Esophagus muscularis mucosa (tissue), 4 donors: ENCODE measurements at places on chromosomes 12 and 14. TPM values are rescaled to one million over a fixed set of nuclear protein-coding genes. Genes with fewer than 3 reads are reported as not detected.

DNA sequence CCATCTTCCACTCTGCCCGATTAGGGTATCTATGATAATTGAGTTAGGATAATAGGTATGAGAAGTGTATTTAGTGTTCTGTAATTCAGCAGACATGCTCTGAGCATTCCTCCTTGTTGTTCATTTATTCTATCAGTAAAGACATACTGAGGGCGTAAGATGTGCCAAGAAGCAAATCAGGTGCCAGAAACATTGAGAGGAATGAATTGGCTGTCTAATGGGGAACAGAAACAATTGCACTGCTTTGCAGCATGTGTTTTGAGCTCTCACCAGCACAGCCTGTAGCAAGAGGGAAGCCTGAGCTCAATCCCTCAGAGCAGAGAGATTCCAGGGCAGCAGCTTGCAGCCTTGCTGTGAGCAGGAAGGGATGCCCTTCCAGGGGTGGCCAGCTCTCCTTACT lies 589.3 kb downstream of the BCL11B start:
- no peak for DNase-seq
- H3K36me3 ChIP-seq, result no peaks in the 10 kb centered on the region
- no peaks in the 10 kb centered on the region for H3K27me3 ChIP-seq
- no peaks in the 10 kb centered on the region for H3K4me1 ChIP-seq
- no peak overlapping the region for H3K4me3 ChIP-seq
- H3K27ac ChIP-seq, result no peak overlapping the region

- H3K27ac ChIP-seq, result peak overlapping the region; percentile 25
- no peaks in the 10 kb centered on the region for H3K36me3 ChIP-seq
- H3K27me3 ChIP-seq, result no peaks in the 10 kb centered on the region
- DNase-seq, result no peak
These were observed 136.8 kb downstream of the SRGAP1 start for GRCh38 chr12:63981343-63981742.

GRCh38 chr12:5783289-5783920 lies 161.7 kb downstream of the ANO2 start:
- no peaks in the 10 kb centered on the region for H3K36me3 ChIP-seq
- no peak overlapping the region for H3K4me3 ChIP-seq
- H3K4me1 ChIP-seq, result no peaks in the 10 kb centered on the region

Gene PEBP1
- total RNA-seq, result 233 TPM

Gene FGF6
- not detected for total RNA-seq

- H3K36me3 ChIP-seq, result no peaks in the 10 kb centered on the region
- H3K27ac ChIP-seq, result no peak overlapping the region
- no peak for DNase-seq
- no peak overlapping the region for H3K4me3 ChIP-seq
- H3K27me3 ChIP-seq, result no peaks in the 10 kb centered on the region
These were observed 30.9 kb downstream of the SYNDIG1L start for GRCh38 chr14:74395094-74395493.

Gene RDH12
- not detected for total RNA-seq

DNA sequence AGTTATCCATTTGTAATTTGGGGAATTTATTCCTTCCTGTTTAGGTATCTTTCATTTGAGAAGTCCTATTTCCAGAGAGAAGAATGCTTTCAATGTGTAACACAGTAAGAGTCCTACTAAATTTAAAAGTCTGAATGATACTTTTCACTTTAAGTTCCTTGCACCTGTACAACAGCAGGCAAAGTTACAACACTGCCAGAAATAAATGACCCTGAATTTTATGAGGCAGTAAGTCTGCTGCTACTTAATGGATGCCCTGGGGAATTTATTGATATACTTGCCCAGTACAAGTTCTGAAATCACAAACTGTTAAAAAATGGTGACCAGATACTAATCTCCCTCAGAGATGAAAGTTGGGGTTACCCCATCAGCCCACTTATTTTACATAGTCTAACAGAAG lies 53.1 kb downstream of the NTS start:
- H3K4me1 ChIP-seq, result no peaks in the 10 kb centered on the region
- no peaks in the 10 kb centered on the region for H3K27me3 ChIP-seq
- H3K4me3 ChIP-seq, result no peak overlapping the region
- no peaks in the 10 kb centered on the region for H3K36me3 ChIP-seq
- DNase-seq, result no peak

DNA sequence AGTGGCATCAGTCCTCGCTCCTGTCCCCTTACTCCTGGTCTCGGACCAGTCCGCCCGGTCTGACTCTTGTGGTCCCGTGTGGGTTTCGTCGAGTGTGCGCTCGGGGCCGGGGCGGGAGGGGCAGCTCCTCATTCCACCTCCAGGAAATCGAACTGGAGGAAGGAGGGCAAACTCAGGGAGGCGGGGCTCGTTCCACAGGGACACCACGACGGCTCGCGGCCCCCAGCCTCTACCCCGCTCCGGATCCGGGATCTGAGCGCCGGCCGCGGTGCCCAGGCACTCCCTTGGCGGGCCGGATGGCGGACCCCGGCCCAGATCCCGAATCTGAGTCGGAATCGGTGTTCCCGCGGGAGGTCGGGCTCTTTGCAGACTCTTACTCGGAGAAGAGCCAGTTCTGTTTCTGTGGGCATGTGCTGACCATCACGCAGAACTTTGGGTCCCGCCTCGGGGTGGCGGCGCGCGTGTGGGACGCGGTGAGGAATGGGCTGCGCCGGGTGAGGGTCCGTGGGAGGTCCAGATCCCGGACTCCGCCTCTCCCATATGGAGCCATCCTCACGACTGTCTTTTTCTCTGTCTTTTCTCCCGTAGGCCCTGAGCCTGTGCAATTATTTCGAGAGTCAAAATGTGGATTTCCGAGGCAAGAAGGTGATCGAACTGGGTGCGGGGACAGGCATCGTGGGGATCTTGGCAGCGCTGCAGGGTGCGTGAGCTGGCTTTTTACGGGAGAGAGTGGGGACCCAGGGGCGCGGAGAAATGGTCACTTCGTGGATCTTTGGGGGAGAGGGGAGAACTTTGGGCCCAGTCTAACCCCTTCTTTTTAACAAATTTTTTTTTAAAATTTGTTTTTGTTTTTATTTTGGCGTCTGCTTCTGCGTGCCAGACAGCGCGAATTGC lies at the start of gene EEF1AKMT3:
EEF1AKMT3 (plus strand) TSS at position 186 of the 894 bp plus-strand sequence; CDS start at position 297, 111 bp downstream.
- no peaks in the 10 kb centered on the region for H3K27me3 ChIP-seq
- DNase-seq, result no peak
- no peaks in the 10 kb centered on the region for H3K36me3 ChIP-seq
- peaks cover 20% of the 10 kb centered on the region for H3K4me1 ChIP-seq

Gene KRT72
- not detected for total RNA-seq

Gene CACNA1C
- 50.3 TPM for total RNA-seq

Gene PLEKHG7
- not detected for total RNA-seq

DNA sequence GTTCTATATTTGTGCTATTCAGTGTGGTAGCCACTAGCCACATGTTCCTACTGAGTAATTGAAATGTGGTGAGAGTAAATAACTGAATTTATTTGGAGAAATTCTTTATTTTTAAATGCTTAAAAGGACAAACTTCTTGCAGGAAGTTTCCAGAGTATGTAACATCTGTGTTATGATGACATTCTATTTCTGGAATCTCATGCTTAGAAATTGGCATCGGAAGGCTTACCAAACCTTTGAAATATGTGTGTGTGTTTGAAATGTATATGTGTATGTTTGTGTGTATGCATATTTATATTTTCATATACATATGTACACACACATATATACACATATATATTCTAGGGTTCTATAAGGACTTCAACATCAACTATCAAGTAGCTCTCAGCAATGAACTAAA lies 12.4 kb upstream of the WSCD2 start:
- H3K27ac ChIP-seq, result peak overlapping the region; percentile 86
- H3K36me3 ChIP-seq, result no peaks in the 10 kb centered on the region
- no peak for DNase-seq
- peaks cover 16% of the 10 kb centered on the region for H3K4me1 ChIP-seq
- H3K27me3 ChIP-seq, result no peaks in the 10 kb centered on the region

DNA sequence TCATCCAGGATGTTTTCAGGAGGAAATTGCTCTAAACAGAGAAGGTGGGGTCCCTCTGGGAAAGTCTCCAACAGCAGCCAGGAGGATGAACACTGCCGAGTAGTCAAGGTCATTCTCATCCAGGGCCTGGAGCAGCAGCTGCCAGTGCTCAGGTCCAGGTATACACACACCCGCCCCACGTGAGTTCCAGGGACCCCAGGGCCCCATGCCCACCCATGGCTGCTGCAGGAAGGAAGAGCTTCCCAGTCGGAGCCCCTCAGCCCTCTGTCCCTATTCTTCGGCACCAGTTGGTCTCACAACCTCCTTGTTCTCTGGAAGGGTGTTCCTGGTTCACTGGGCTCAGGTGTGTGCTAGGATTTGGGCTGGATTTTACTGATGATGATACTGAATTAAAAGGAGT lies 72.7 kb downstream of the ACTN1 start:
- H3K36me3 ChIP-seq, result peaks cover 82% of the 10 kb centered on the region
- no peaks in the 10 kb centered on the region for H3K27me3 ChIP-seq
- H3K4me3 ChIP-seq, result no peak overlapping the region
- H3K27ac ChIP-seq, result peak overlapping the region; percentile 97
- DNase-seq, result no peak

- H3K27ac ChIP-seq, result peak overlapping the region; percentile 84
- no peaks in the 10 kb centered on the region for H3K27me3 ChIP-seq
- H3K4me3 ChIP-seq, result no peak overlapping the region
- H3K4me1 ChIP-seq, result peaks cover 82% of the 10 kb centered on the region
- no peak for DNase-seq
These were observed 6.4 kb downstream of the SLC15A4 start for GRCh38 chr12:128817111-128818015.

Gene NINJ2
- 2.9 TPM for total RNA-seq
